Dermis blood vessel endothelial cell (primary cell): ENCODE measurements at places on chromosomes 16 and 17. TPM values are rescaled to one million over a fixed set of nuclear protein-coding genes. Genes with fewer than 3 reads are reported as not detected.

The FSCN2 gene
- 0.42 and 1.0 TPM in 2 replicates for total RNA-seq

The CDRT15L2 gene
- total RNA-seq: not detected in 2 replicates

The GPR142 gene
- 0.09 and 0.68 TPM in 2 replicates for total RNA-seq

The KRTAP4-4 gene
- not detected in 2 replicates for total RNA-seq

The GDPD3 gene
- total RNA-seq: 1.1 and 2.2 TPM in 2 replicates

The SPATA22 gene
- total RNA-seq: under 0.01 and 0.23 TPM in 2 replicates

The CD300E gene
- not detected in 2 replicates for total RNA-seq

The ZG16 gene
- total RNA-seq: not detected in 2 replicates
